H1 (cell line): ENCODE measurements at places on chromosomes 7 and 10. TPM values are rescaled to one million over a fixed set of nuclear protein-coding genes. Genes with fewer than 3 reads are reported as not detected.

The ELFN1 gene
- 2.0 and 2.1 TPM in 2 replicates for total RNA-seq

The POLR2J2 gene
- 7.7 and 7.9 TPM in 2 replicates for total RNA-seq

DNA sequence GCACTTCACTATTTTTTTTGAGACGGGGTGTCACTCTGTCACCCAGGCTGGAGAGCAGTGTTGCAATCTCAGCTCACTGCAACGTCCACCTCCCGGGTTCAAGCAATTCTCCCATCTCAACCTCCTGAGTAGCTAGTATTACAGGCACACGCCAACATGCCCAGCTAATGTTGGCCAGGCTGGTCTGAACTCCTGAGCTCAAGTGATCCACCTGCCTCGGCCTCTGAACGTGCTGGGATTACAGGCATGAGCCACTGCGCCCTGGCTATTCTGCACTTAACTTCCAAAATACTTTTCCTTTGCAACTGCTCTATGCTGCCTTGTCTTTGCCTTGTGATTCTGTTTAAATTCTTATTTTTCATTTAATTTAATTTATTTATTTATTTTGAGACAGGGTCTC lies 67.0 kb upstream of the ZNF479 start:
- no peaks in the 10 kb centered on the region for H3K4me1 ChIP-seq
- H3K27ac ChIP-seq: no peak overlapping the region
- H3K4me3 ChIP-seq: no peak overlapping the region
- H3K27me3 ChIP-seq: no peaks in the 10 kb centered on the region
- no peak for DNase-seq

- H3K27ac ChIP-seq: no peak overlapping the region
- no peak for DNase-seq
- H3K27me3 ChIP-seq: no peaks in the 10 kb centered on the region
Measured at GRCh38 chr10:120262857-120263547, 194.0 kb upstream of the PLPP4 start.

- H3K27ac ChIP-seq: no peak overlapping the region
- no peak for DNase-seq
- H3K36me3 ChIP-seq: peaks cover 41% of the 10 kb centered on the region
- H3K27me3 ChIP-seq: no peaks in the 10 kb centered on the region
Measured at GRCh38 chr7:7216279-7216678, 33.9 kb downstream of the C1GALT1 start.
